ENCODE measurements at places on chromosomes 3 and 15.

DNA sequence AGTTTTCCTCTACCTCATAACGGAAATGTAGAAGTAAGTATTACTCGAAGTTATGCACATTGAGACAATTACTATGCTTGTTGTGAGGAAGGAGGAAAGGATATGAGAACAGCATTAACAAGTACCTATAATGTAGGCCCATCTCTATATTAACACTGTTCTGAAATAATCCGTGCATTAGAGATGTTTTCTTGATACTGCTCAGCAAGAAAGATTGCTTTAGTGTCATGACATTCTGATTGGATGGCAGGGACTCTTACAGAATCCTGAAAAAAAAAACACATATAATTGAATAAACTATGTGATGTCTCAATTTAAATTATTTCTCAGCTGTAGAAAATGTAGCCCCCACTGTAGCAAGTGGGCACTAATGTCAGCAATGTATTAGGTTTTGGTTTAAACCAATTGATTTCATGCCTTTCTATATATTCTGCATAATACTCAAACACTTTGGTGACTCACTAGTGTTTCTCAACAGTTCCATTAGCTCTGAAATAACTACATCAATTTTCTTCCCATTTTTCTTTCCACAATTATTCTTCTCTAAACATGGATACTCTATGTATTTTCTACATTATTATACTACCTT lies 598.3 kb upstream of the BCHE start:
- no peaks in the 10 kb centered on the region for H3K4me1 ChIP-seq
- H3K36me3 ChIP-seq = no peaks in the 10 kb centered on the region
- H3K27ac ChIP-seq = no peak overlapping the region

- H3K4me3 ChIP-seq = no peak overlapping the region
- no peaks in the 10 kb centered on the region for H3K4me1 ChIP-seq
- H3K27me3 ChIP-seq = peaks cover 42% of the 10 kb centered on the region
- H3K27ac ChIP-seq = no peak overlapping the region
- no peaks in the 10 kb centered on the region for H3K36me3 ChIP-seq
These were observed 53.1 kb downstream of the TM2D3 start for GRCh38 chr15:101599091-101599490.

- no peak overlapping the region for H3K4me3 ChIP-seq
- peaks cover 12% of the 10 kb centered on the region for H3K36me3 ChIP-seq
- H3K27ac ChIP-seq = no peak overlapping the region
- DNase-seq = no peak
These were observed 381.3 kb downstream of the TIGIT start for GRCh38 chr3:114675104-114675503.

- peaks cover 60% of the 10 kb centered on the region for H3K36me3 ChIP-seq
- H3K4me1 ChIP-seq = no peaks in the 10 kb centered on the region
- no peak overlapping the region for H3K27ac ChIP-seq
- no peaks in the 10 kb centered on the region for H3K27me3 ChIP-seq
- DNase-seq = no peak
- H3K4me3 ChIP-seq = no peak overlapping the region
These were observed 3.1 kb upstream of the PLA2G4F start for GRCh38 chr15:42159381-42160015.

DNA sequence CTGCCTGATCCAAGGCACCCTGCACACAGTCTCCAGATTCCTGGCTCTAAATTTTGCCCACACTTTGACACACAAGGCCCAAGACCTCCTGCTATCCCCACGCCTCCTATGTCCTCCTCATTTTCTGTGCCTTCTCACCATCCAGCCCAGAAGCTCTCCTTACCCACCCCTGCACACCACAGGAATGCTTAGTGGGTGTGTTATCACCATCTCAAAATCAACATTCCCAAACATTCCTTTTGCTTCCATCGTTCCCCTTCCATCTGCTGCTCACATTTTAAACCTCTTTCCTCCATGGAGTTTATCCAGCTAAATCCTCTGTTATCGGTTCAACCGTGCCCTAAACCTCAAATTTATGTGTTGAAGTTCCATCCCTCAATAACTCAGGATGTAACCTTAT lies 43.9 kb downstream of the DGKG start:
- no peaks in the 10 kb centered on the region for H3K27me3 ChIP-seq
- H3K4me1 ChIP-seq = no peaks in the 10 kb centered on the region
- peaks cover 3% of the 10 kb centered on the region for H3K36me3 ChIP-seq
- DNase-seq = no peak
- no peak overlapping the region for H3K4me3 ChIP-seq

- no peaks in the 10 kb centered on the region for H3K36me3 ChIP-seq
- DNase-seq = no peak
- no peak overlapping the region for H3K4me3 ChIP-seq
- no peaks in the 10 kb centered on the region for H3K4me1 ChIP-seq
These were observed 45.2 kb downstream of the ITGA11 start for GRCh38 chr15:68386587-68387288.

GRCh38 chr15:63811942-63812550 lies 21.7 kb downstream of the HERC1 start:
- peaks cover 10% of the 10 kb centered on the region for H3K36me3 ChIP-seq
- H3K4me3 ChIP-seq = no peak overlapping the region
- no peaks in the 10 kb centered on the region for H3K27me3 ChIP-seq
- peaks cover 86% of the 10 kb centered on the region for H3K4me1 ChIP-seq
- H3K27ac ChIP-seq = no peak overlapping the region
